Cardiac fibroblast (primary cell): ENCODE measurements at places on chromosomes 6 and 20.

DNA sequence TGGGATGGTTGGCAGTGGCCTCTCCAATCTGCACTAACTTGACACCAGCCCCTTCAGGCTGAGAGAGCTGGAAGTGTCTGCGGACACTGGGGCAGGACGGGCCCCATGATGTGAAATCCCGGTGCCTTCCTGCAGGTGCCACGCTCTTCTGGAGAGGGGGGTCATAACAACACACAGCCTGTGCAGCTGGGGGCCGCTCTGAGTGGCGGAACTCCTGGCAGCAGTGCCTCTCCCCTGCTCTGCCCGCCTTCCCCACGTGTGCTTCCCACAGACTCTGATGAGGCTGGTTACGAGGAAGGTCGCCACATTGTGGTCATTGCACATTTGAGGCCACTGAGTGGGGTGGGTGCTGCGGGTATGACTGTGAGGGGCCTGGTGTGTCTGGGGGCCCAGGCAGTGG lies 145.2 kb downstream of the DTNBP1 start:
- DNase-seq = no peak

DNA sequence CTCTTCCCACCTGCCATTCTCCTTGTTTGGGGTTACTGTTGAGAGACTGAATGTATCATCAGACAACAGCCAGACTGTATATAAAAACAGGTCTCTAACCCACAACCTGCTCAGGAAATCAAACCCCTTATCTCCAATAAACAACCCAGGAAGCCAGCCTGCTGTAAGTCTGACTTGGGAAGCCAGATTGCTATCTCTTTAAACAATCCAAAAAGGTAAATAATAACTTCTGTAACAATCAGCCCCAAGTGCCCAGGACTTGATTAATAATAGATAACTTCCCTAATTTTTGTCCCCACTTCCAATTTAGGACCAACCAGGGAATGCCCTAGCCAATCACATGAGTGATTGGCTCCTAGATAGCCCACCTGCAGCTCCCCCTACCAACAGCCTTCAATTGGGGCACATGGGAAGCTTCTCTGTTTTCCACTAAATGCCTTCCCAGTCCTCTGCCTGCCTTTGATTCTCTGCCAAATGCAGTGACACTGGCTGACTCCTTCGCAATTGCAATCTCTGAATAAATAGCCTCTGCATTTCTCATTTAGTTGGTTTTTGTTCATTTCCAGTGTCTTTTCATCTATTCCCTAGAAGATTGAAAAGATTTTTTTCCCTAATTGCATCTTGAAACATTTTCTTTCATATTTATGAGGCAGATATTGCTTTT lies 117.1 kb upstream of the TAB2 start:
- DNase-seq = no peak

DNA sequence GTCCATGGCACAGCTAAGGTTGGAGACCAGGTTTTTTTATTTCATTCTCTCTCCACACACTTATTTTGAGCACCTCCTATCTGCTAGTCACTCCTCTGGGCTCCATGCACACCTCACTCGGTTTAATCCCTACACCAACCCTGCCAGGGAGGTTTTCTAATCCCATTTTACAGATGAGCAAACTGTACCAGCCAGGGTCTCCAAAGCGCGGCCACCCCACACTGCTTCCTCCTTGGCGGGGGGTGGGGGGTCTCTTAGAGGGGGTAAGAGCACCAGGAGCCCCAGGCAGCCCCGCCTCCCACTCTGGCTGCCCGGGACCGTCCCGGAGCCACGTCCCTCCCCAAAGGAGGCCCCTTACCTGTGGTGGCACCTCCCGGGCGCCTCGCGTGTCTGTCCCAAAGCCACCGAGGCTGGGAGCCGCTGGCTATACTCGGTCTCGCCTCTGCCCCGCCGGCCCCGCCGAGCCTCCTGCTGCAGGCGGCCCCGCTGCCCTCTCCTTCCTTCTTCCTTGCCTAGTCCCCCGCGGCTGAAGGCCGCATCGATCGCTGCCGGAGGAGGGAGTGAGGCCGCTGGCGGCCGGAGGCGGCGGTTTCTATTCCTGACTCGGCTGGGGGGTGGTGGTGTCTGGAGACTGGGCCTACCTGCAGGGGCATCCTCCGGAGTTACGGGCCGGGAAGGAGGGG lies at the start of gene KCNS1:
TSS of gene KCNS1 (minus strand) at position 565 of the 683 bp plus-strand sequence. CDS start 1,891 bp downstream, outside the sequence.
- DNase-seq = no peak

GRCh38 chr20:25120920-25121319 lies 39.0 kb upstream of the VSX1 start:
- no peak for DNase-seq

DNA sequence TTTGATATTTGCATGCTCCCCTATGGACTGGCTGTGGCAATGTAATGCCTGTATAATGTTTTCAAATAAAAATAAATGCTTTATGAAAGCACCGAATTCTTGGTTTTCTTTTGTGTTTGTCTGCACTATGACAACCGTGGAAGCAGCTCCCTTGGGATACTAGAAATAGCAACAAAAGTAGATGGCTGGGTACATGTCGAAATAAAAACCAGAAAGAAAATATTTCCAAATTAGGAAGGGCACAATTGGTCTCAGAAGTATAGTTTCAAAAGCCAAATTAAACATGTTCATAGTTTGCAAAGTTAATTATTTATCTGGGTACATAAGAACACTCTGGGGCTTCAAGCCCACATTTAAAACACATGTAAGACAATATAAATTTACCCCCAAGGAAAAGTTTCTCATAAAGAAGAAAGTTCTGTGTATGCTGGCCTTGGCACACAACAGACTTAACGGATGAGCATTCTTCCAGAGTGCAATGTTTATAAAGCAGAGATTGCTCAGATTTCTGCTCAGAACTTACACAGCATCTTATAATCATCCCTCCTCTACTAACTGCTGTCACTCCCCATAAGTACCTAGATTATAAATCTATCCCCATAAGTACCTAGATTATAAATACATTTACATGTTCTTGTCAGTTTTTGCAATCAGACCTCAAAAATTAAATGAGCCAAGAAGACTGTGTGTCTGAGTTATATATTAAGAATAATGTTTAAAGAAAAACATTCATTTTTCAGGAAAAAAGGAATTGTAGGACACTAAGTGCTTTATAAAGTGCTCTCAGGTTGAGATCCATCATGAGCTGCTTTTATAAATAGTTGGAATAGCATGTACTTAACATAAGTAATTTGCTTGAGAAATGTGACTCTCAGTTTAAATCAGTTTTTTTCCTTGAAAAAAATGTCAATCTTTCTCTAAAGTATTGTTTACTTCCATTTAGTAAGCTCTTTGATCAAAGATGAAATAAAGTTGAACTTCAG lies 230.2 kb upstream of the PLN start:
- peak; percentile 75 for DNase-seq

GRCh38 chr20:23625236-23625964 lies 12.4 kb downstream of the CST3 start:
- no peak for DNase-seq

DNA sequence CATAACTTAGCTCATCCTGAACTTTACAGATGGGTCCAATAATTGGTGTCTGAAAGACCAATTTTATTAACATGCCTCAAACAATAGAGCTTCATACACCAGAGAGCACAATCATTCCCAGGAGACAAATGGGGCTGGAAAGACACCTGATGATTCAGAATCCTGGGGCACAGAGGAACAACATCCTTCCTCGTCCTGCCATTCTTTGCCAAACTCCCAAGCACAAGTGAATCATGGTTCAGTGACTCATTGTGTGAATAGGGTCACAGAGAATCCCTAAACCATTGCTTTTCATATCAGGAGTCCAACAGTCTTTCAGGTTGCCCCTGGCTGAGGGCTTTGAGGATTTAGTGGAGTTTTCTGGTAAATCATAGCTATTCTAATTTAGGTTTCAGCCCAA lies 266.4 kb upstream of the BMP2 start:
- DNase-seq = peak; percentile 36

- DNase-seq = peak; percentile 20
These were observed 27.2 kb upstream of the TULP4 start for GRCh38 chr6:158284876-158285655.

- no peak for DNase-seq
These were observed 605.4 kb upstream of the SLC35B3 start for GRCh38 chr6:9040718-9041117.

DNA sequence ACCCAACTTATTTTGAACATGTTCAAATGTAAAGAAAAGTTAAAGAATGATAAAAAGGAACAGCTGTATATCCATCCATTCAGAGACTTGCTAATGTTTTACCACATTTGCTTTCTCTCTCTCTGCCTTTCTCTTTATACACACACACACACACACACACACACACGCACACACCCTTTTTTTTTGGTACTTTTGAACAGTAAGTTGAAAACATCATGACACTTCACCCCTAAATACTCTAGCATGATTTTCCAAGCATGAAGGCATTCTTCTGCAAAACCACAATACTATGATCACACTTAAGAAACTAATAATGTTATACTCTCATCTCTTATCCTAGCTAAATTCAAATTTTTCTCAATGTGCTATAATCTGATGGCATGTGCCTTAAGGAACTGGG lies 192.3 kb downstream of the UTRN start:
- peak; percentile 17 for DNase-seq

- DNase-seq = no peak
These were observed 21.3 kb downstream of the MTFR2 start for GRCh38 chr6:136228814-136229213.

DNA sequence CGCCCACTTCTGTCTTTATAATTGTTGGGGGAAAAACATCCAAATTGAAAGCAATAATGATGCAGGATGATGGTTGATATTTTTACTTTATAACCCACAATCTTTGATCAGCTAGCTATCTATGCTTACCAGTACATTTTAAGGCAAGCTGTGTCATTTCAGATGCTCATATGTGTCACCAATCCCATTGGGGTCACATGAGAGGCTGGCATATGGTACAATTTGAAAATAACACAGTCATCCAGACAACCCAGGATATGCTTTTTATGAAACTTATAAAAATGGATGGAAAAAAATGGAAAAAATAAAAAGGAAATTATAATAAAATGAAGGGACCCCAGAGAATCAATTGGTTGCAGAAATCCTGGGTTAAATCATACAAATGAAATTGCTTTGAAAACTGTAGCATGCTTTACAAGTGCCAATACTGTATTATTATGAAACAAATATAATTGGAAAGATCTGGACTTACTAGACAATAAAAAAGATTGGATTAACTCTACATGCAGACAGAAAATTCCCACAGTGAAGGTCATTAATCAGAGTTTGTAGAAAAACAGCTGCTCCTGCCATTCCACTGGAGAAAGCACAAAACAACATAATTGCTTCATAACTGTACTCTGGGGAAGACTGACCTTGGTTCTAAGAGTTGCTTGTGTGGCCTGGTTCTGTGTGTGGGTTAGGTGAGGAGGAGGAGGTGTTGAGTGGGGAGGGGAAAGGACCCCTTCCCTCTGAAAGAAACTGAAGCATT lies 13.3 kb upstream of the PRIM2 start:
- DNase-seq = peak; percentile 36

- peak; percentile 59 for DNase-seq
These were observed at the start of gene DNAAF9 for GRCh38 chr20:3407040-3407770. Gene DNAAF9, minus strand, starts transcription at chr20:3407669. Its CDS starts 112 bp downstream, at chr20:3407557.

DNA sequence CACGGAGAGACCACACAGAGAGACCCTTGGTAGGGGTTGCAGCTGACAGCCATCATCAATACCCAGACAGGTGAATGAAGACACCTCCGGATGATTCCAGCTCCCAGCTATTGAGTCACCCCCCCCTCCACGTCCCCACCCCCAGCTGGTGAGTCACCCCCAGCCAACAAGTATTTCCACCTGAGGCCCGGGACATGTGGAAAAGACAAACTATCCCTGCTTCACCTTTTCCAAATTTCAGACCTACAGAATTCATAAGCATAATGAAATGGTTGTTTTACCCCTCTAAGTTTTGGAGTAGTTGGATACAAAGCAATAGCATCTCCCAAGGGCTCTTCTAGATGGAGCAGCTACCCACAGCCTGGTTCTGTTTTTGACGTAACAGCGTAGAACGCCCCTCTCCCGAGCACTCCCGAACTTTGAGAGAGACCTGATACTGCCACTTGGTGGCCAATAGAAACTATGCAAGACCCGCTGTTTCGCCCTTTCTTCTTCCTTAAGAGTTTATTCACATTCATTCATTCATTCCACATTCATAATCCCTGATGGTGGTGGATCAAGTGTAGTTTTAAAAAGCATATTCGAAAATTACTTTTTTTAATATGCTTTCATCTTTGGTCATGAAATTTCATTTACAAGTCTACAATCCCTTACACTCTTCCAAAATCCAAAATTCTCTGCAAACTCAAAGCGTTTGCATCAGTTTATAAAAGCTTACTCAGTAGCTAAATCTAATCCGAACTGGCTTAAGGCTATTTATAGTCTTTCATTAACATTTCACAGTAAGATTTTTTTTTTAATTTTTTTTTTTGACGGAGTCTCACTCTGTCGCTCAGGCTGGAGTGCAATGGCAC lies 15.1 kb upstream of the PPP1R16B start:
- DNase-seq = peak; percentile 19

DNA sequence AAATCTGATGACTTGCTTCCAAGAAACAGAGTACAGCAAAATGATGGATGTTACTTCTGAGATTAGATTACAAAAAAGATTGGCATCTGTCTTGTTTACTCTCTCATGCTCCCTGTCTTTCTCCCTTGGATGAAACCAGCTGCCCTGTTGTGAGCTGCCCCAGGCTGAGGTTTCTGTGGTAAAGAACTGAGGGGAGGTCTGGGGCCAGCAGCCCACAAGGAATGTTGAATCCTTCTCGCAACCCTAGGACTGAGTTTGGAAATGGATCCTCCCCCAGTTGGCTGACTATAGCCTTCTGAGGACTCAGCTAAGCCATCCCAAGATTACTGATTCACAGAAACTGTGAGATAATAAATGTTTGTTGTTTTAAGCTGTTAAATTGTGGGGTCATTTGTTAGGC lies 5.6 kb upstream of the HECA start:
- peak; percentile 57 for DNase-seq
